Astrocyte of the spinal cord (primary cell): ENCODE measurements at places on chromosomes 1 and 21.

GRCh38 chr1:11550664-11551283, 71.8 kb downstream of the DISP3 start:
- DNase-seq, result peak; percentile 81

GRCh38 chr1:219837994-219838294, 90.4 kb downstream of the SLC30A10 start:
- DNase-seq, result no peak

GRCh38 chr1:230818367-230818766, 50.0 kb downstream of the C1orf198 start:
- DNase-seq, result no peak

GRCh38 chr1:196538473-196538872, 69.8 kb downstream of the KCNT2 start:
- no peak for DNase-seq

DNA sequence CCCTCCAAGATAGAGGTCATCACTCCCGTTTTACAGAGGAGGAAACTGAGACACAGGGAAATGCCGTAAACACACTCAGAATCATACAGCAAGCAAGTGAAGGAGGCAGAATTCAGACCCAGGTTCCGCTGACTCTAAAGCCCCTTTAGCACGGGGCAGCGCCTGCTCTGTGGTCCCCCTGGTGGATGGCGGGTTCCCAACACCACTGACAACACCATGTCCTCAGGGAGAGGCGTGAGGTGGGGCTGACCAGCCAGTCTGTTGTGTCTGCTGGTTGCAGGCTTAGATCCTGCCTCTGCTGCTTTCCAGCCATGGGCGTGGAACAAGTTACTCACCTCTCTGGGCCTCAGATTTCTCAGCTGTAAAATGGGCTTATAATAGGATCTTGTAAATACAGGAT, 617.3 kb downstream of the MATN1 start:
- peak; percentile 18 for DNase-seq

- DNase-seq, result peak; percentile 96
Measured at GRCh38 chr1:17233675-17234320, 15.1 kb upstream of the PADI3 start.

GRCh38 chr1:214677945-214678344, 75.0 kb downstream of the CENPF start:
- DNase-seq, result no peak

DNA sequence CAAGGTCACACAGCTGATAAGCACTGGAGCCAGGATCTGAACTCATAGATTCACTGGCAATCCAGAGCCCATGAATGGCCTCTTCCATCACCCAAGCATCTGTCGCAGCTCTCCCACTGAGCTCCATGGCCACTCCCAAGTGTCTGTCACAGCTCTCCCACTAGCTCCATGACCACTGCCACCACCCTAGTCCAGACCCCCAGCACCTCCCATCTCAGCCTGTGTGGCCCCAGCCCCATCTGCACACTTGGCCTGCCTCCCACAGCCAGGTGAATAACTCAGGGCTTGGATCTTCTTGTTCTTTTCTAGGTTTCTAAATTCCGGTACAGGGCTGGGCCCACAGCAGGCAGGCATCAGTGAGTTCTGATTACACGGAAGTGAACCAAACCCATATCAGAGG, 76.0 kb downstream of the GLIS1 start:
- no peak for DNase-seq

- no peak for DNase-seq
Measured at GRCh38 chr1:214303141-214303930, 22.4 kb downstream of the SMYD2 start.

DNA sequence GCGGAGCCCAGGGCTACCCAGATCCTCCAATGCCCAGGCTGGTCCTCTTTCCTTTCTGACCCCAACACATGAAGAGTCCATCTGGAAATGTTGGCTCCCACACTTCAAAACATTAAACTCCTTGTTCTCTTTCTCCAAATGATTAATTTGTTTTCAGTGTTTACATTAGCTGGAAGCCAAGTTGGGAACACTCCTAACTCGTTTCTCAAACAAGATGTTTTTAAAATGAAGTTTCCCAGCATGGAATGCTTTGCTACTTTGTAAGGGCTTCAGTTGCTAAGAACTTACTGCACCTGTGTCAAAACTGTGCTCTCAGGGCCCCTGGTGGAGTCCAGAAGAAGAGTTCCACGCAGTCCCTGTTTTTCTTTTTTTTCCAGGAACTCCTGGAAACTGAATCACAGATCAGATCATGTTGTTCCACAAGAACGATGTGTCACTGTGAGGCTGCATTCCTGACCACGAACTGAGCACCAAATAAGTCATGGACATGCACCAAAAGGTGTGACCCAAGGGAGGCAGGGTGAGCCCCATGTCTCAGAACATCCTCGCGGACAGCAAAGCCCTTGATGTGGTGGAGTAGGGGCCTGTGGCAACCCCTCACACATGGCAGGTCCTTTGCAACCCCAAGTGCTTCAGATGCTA, 257.3 kb downstream of the KCNJ6 start:
- DNase-seq, result peak; percentile 64

GRCh38 chr1:40353082-40353481, 20.4 kb upstream of the SMAP2 start:
- no peak for DNase-seq

- DNase-seq, result no peak
Measured at GRCh38 chr21:25578056-25578961, 29.0 kb downstream of the MRPL39 start.

- DNase-seq, result no peak
Measured at GRCh38 chr21:42654913-42655795, 1.7 kb downstream of the PDE9A start.

DNA sequence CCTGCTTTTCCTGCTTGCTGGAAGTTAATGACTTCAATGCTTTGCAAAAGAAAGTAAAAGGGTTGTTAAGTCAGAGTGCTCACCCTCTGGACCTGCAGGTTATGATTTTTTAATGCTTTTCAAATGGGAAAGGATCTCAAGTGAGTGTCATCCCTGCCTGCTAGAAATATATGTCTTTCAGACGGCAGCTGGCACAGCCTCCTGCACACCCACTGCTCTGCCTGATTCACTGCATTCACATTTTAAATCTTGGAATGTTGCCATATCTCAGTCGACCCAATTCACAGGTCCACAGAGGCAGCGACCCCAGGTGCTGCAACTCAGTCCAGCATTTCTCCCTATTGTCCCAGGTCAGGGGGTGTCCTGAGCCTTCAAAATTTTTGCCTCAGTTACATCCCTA, 10.7 kb downstream of the DUSP23 start:
- no peak for DNase-seq

DNA sequence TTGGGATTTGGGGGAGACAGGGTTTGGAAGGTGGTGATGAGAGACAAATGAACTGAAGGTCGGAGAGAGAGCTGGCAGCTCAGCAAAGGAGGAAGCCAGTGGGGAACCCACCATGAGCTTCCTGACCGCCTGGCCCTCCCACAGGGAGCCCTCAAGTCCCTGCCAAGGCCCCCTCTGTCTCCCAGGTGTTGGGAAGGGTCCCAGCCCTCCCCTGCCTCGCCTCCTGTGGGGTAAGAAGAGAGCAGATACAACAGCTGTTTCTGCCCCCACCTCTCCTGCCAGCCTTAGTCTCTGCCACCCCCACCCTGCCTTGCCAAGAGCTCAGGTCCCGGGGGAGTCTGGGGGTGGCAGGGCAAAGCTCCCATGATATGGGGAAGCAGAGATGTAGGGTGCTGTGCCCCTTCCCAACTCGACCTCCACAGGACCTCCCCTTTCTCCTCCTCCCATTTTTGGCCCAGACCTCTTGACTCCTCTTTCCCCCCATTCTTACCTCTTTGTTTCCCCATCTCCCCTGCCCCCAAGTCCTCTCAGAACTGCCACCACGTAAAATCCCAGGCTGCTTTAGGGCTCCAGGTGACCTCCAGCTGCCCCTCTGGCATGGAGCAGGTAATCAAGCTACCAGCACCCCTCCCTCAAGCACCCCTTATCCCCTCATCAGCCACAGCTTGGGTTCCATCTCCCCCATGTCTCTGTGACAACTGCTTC, 556 bp downstream of the S100A1 start:
- no peak for DNase-seq

GRCh38 chr1:101460739-101461138, 223.9 kb downstream of the S1PR1 start:
- DNase-seq, result no peak

DNA sequence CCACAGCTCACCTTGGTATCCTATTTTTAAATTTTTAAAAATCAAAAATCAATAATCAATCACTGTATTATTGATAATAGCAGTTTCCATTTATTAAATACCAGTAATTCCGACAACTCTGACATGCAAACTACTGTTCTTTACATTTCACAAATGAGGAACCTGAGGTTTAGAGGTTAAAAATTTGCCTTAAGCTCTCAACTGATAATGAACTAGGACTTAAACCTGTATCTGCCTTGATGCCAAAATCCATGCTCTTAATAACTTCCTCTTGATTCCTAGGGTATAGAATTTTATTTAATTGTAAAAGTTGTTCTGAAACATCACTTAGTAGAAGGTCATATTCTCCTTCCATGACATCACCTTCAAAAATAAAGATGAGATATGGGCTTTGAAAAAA, 5.6 kb downstream of the ARHGAP29 start:
- DNase-seq, result no peak

DNA sequence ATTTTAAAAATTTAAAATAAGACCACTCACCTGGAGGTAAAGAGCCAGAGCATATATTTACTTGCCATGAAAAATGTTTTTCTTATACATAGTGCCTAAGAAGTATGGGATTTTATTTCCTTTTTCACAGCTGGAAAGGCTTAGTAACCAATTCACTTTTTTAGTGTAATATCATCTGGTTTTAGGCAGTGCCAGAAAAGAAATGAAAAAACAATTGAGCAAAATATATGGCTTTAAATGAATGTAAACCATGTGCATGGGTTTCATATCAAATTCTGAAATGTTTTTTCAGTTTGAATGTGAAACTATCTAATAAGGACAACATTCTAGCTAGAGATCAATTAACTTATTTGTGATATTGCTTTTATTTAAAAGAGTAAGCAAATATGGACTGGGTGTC, 672.4 kb upstream of the ADAMTS5 start:
- no peak for DNase-seq

- DNase-seq, result no peak
Measured at GRCh38 chr21:35927262-35927661, 133.1 kb downstream of the SETD4 start.

DNA sequence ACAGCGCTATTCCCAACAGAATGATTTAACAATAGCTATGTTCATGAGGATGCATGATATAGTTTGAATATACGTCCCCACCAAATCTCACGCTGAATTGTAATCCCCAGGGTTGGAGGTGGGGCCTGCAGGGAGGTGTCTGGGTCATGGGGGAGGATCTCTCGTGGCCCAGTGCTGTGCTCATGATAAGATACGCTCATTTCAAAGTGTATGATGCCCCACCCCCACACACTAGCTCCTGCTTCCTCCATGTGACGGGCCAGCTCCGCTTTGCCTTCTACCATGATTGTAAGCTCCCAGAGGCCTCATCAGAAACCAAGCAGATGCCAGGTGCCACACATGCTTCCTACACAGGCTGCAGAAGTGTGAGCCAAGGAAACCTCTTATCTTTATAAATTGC, 93.6 kb downstream of the SMYD3 start:
- no peak for DNase-seq

- DNase-seq, result no peak
Measured at GRCh38 chr1:46285730-46286477, 17.5 kb downstream of the LRRC41 start.

DNA sequence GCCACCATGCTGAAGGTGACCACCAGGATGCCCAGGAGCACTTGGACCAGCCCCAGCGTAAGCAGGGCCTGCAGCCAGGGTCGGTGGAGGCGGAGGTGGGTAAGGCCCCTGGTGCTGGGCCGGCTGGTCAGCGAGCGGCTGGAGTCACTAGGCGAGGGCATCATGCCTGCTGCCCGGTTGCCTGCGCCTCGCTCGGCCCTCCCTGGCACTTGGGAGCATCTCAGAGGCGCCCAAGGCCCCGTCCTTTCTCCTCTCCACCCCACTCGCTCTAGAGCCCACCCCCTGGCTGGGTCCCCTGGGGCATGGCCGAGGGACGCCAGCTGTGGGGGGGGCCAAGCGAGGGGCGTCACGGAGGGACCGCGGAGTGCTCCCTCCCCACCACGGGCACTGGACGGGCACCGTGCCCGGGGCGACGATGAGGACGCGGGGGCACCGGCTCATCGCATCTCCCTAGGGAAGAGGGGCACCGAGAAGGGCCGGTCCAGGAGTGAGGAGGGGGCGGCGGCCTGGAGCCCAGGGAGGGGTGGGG, 505 bp downstream of the ENTREP3 start:
- DNase-seq, result peak; percentile 10
